ENCODE measurements at places on chromosomes 7 and 10.

- DNase-seq = no peak
Observed at GRCh38 chr10:13110908-13111307, 10.9 kb downstream of the OPTN start.

GRCh38 chr7:155062411-155062810 lies 7.7 kb upstream of the HTR5A start:
- DNase-seq = no peak

GRCh38 chr10:126420567-126421300 lies 32.5 kb upstream of the ADAM12 start:
- no peak for DNase-seq

DNA sequence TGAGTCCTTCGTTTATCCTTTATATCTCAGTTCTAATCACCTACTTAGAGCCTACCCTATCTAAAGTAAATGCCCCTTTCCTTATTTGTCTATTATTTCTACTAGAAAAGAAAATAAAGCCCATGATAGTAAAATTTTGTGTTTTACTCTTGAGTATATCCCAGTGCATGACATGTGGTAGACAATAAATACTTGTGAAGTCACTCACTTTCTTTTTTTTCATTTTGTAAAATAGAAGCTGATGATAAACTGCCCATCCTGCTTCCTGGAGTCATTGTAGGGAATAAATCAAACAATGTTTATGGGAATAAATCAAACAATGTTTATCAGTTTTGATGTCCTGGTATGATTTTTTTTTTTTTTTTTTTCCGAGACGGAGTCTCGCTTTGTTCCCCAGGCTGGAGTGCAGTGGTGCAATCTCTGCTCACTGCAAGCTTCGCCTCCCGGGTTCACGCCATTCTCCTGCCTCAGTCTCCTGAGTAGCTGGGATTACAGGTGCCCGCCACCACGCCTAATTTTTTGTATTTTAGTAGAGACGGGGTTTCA lies 36.1 kb downstream of the BTRC start:
- no peak for DNase-seq

DNA sequence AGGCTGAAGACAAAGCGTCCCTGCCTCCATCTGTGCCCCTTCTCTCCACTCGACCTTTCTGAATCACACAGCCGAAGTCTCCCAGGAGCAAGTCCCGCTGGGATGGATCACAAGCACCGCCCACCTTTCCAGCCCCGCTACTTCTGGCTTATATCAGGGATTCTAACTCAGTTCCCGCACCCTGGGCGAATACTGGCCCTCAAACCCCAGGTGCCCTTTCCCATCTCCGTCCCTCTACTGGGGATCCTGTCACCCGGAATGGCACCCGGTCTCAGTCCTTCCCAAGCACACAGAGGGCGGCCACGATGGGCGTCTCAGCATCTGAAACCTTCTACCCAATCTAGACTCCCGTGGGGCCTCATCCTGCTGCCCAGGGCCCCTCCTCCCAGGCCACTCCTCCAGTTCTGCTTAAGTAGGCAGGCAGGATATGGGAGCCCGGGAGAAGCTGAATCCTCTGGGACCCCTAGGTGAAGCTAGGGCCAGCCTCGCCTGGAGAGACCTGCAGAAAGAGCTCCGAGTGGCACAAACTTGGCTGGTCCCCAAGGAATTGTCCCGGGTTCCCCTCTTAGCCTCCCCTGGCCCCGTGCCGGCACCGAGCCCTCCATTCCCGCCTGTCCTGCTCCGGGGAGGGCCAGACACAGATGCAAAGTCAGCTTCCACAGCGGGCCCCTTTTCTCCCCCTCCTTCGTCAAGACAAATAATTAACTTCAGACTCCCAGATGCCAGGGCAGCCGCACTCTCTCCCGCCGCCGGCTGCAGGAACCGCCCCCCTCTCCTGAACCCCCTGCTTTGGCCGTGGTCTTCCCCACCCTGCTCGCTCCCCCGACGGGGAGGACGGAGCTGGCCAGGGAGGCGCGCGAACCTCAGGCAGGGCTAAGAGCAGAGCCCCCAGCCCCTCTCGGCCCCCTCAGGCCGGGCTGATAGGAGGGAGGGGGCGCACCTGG lies 612 bp downstream of the KCP start:
- DNase-seq = no peak

GRCh38 chr10:44926751-44927351 lies 15.7 kb downstream of the TMEM72 start:
- no peak for DNase-seq

- no peak for DNase-seq
Observed at GRCh38 chr7:92824450-92824849, 11.9 kb downstream of the CDK6 start.

GRCh38 chr7:90648834-90649233 lies 52.7 kb downstream of the CDK14 start:
- no peak for DNase-seq

All from caudate nucleus (tissue), 63 donors.